ENCODE measurements at places on chromosomes 1 and 21.

DNA sequence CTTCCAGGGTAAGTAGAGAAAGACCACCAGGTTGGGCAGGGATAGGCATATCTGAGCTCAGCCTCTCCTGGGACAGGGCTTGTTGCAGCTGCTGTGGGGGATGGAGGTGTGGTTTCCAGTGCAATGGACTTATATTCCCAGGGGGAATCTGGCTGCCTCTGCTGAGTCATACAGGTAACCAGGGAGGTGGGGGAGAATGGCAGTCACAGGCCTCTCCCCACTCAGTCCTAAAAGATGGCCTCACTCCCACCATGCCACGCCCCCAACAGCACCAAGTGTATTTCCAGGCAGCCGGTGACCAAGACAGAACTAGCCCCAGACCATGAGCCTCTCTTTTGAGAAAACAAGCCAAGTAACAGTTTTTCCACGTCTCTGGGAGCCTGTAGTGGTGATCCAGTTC lies 1240.7 kb downstream of the BRINP3 start:
- no peak for DNase-seq

GRCh38 chr1:221862971-221863370 lies 121.1 kb upstream of the DUSP10 start:
- DNase-seq, result no peak

GRCh38 chr21:15631342-15631741 lies 98.4 kb upstream of the USP25 start:
- no peak for DNase-seq

DNA sequence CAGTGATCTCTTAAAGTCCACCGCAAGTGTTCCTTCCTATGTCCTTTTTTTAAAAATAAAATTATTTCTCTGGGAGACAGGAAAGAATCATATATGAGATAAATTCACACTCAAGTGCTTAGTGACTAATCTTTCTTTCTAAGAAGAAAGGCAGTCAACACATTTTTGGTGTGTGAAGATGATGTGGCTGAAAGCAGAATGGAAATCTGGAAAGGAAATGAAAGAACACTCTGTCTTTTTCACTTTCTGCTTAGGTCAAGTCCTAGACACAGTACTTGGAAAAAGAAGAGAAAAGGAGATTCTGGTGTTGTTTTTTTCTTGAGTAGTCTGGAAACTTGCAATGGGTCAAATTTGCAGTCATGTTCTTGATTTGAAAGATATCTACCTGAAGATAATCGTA lies 45.5 kb upstream of the PRRX1 start:
- no peak for DNase-seq

GRCh38 chr1:111587509-111588174 lies 31.9 kb upstream of the RAP1A start:
- no peak for DNase-seq
